Tibial artery (tissue), 4 donors: ENCODE measurements at places on chromosomes 2 and 18.

DNA sequence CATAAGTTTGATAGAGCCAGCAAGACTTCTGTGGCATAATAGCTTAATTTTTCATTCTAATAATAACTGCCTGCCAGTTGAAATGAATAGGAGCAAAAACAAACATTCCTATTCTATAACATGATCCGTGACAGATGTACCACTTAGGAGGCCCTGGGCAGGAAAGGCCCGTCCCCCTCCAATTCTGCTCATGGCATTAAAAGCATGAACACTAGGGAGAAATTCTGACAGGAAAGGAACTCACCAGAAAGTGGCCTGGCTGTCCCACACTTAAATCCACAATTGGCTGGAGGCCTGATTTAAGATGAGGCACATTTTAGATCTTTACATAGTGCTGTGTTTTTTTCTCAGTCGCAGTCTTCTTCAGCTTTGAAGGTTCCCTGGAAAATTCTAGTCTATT, 261.9 kb upstream of the ETAA1 start:
- DNase-seq: no peak

DNA sequence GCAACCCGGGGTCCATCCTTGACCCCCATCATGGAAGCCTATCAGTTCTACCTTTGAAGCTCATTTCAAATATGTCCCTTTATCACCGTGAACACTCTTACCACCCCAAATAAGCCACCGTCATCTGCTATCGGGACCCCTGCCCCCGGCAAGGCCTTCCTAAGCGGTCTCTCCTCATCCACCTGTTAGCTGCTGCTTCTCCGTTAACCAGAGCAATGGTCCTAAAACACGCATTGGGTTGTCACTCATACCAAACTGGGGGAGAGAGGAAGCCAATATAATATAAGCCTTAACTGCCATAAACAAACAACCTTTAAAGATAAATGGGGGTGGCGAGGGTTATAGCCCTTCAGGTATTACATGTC, 680 bp downstream of the ASNSD1 start:
- DNase-seq: no peak

- no peak for DNase-seq
Observed at GRCh38 chr18:35507623-35508022, 9.9 kb upstream of the INO80C start.

- no peak for DNase-seq
Observed at GRCh38 chr2:65658881-65659280, 226.5 kb upstream of the SPRED2 start.

GRCh38 chr2:118151831-118152230, 63.6 kb downstream of the INSIG2 start:
- DNase-seq: no peak

DNA sequence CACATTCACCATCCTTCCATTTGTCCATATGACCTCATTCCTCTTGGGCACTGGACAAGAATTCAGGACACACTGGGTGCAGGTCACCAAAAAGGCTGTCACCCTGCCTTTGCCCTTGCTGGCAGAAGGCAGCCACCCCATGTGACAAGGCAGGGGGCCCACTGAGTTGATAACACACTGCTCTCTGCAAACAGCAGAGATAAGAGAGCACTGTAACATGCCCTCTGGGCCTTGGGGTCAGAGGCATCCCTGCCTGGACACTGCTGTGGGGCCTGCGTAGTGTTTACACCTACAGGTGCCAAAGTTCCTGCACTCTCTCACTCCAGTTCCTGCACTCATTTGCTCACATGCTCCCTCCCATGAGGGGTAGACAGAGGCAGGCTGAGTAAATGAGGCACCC, 344.7 kb upstream of the TCF4 start:
- DNase-seq: no peak

- DNase-seq: no peak
Observed at GRCh38 chr18:2441544-2441943, 129.8 kb downstream of the METTL4 start.

GRCh38 chr2:189570570-189571031, 10.0 kb downstream of the SLC40A1 start:
- no peak for DNase-seq

DNA sequence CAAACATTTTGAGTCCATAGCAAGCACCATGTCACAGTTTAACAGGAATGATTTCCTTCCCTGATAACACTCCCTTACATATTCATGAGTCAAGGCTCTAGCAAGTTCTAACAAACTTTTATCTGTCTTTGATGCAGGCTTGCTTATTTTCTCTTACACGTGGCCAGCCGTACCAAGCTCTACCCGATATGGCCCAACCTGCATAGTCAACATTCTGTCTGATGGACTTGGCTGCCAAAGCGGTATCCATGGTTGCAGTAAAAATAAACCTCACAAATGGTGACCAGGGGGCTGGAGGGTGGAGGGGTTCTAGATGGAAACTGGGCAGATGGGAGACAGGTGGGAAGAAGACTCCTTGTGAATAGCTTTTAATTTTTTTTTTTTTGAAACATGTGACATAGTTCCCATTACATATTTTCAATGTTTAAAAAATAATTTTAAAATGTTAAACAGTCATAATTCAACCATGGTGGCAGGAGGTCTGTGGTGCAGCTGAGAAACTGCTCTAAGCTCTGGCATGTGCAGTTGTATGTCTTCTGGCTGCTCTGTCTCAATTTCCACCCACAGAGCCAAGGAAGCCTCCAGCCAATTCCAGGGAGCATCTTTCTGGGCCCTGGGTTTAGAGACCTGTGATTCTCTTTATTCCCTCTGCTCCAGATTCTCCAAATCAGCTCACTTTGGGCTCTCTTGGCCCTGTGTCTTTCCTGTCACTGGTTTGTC, 20.7 kb upstream of the CXCR1 start:
- DNase-seq: no peak

- no peak for DNase-seq
Observed at GRCh38 chr2:27906074-27906473, 15.5 kb downstream of the BABAM2 start.

DNA sequence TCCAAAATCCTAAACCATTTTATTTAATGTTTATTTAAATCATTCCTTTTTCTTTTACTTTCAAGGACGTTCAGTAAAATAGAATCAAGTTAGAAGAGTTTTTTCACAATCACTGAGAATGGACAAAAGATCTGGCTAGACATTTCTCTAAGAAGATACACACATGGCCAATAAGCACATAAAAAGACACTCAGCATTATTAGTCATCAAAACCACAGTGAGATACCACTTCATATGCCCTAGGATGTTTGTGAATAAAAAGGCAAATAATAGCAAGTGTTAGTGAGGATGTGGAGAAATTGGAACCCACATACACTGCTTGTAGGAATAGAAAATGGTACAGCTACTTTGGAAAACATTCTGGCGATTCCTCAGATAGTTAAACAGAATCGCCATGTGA, 76.1 kb downstream of the RHBDD1 start:
- no peak for DNase-seq

DNA sequence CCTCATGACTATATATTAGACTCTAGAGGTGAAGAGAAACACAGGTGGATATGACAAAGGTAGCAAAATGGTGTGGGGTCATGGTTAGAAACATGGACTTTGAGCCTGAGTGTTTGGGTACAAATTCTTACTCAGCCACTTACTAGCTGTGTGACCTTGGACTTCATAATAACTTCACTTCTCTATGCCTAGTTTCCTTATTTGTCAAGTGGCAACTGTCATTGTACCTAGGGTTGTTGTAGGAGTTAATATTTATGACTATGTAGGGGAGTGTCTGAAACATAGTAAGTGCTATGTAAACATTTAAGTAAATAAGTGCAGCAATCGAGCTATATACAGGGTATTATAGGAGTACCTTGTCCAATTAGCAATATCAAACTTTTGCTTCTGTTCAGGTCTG, 49.7 kb upstream of the RAPH1 start:
- DNase-seq: no peak

DNA sequence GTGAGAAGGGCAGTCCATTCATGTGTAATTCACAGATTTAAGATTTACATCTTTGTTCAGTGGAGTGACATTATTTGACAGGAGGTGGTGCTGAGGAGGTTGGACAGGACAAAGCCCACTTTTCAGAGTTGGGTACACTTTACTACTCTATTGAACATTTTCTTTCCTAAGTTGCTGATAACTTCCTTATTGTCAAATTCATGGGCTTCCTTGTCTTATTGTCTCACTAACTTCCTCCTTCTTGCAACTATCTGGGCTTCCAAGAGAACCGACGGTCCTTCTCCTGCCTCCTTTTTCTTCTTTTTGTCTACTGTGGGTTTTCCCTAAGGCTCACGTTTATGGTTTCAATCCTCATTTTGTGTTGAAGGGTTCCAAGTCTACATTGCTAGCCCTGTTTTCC, 67.7 kb upstream of the DNMT3A start:
- DNase-seq: no peak

DNA sequence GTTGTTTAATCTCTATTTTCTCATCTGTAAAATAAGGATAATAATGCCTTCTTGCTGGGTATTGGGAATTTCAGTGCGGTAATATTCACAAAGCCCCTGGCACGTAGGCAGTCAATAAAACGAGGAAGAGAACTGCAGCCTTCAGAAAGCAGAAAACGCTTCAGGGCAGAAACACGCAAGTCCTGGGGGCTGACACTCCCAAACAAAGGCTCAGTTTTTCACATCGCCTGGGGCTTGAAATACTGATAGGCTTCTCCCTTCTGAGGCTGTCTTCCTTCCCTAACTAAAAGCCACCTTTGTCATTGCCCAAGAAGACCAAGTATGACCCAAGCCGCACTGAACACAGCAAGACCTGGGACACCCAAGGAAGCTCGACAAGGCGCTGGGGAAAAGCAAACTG, 32.4 kb downstream of the TMEM177 start:
- no peak for DNase-seq

DNA sequence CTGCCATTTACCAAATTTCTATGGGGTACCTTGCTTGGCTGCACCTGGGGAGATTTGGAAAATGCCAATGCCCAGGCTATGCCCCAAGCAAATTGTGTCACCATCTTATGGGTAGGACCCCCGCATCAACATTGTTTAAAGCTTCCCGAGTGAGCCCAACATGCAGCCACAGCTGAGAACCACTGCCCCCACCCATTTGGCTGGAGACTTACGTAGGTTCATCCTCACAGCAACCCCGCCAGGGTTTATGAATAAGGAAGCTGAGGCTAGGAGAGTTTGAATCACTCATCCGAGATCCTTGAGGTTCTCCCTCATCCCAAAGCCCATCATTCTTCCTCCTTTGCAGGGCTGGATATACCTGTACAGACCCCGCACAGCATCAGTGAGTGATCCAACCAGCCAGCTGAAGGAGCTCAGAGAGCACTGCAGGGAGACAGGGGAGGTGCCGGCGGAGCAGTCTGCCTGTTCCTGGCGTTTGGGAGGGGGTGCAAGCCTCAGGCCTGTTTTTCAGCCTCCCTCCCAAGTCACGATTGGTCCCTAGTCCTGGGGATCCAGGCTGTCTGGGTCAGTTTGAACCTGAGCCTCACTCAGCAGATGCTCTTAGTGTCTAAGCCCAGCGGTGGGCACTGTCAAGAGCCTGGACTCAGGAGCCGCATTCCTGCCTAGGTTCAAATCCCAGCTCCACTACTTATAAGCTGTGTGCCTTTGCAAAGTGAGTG, 164.9 kb downstream of the SMAD7 start:
- DNase-seq: peak; percentile 19

- no peak for DNase-seq
Observed at GRCh38 chr2:217163987-217164386, 304.1 kb upstream of the TNP1 start.
